Activated CD4-positive, alpha-beta T cell treated with anti-CD3 and anti-CD28 coated beads, Interleukin-10, Interleukin-2, amounts not matched to agents 100 ng/mL and 50 ng/mL, durations not matched to agents 16 hours and 8 hours (primary cell): ENCODE measurements at places on chromosomes 6 and 20.

DNA sequence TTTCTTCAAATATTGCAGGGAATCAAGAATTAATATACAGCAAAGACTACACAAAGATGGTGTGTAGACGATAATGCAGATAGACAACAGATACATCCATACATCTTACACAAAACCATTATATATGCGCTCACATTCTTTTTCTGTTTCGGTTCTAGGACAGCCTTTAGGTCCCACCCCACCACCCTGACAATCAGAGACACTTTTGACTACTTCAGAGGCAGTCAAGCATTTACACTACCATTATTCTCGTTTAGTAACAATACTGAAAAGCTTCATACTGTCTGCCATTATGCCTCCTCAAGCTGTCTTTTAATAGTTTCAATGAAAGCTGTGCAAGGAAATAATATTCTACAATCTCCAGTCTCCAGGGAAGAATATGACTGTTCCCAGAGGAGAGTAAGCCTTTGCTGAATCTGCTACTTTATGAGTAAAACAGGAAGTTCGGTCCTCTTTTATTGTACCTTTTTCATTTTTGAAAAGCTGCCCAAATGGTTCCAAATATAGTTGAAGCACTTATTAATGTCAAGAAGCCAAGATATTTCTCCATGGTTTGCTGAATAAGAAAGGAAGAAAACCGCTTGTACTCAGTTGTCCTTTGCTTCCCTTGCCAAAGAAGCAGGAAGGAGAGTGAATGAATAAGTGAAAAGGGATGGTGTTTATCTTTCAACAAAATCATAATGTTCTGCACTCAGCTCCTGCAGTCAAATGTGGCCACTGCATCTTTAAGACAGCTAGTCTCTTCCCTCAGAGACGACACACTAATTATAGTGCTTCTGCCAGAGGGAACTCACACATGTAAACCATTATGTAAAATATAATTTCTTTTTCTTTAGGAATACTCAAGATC is 468.3 kb downstream of the CDC5L start:
- DNase-seq: no peak

- DNase-seq: peak; percentile 45
Observed at GRCh38 chr20:5448449-5449118, 131.8 kb upstream of the PROKR2 start.

GRCh38 chr20:44089987-44090674 is 96.9 kb downstream of the JPH2 start:
- DNase-seq: peak; percentile 38

DNA sequence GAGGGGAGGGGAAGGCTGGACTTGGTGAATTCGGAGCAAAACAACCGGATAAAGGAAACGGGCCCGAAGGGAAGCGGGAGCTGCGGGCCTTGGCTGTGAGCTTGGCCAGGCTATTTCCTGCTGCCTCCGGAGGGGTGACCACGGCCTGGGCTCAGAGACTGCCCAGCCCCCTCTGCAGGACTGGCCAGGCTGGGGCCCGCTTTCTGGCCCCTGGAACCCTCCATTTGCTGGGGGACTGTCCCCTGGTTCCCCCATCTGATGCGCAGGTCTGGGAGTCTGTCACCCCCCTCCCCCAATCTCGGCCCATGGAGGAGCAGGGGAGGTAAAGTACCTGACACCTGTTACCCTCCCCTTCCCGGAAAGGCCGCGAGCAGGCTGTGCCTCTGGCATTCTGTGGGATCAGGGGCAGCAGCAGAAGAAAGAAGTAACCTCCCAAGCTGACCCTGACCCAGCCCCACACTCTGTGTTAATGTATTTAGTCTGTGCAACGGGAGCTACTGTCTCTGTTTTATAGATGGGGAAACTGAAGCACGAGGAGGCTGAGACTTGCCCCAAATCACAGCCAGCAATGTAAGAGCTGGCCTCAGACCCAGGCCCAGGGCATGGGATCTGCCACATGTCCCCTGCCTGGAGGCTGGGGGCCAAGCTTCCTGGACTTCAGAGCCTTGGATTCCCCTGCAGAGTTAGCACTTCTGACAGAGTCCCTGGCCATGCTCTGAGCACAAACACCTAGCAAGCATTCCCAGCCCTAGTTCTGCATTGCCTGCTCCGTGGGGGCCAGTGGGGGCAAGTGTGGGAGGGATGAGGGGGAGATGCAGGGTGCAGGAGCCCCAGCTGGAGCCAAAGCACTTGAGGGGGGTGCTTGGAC is 3.5 kb downstream of the C20orf204 start:
- no peak for DNase-seq

- no peak for DNase-seq
Observed at GRCh38 chr6:117557951-117558350, 44.4 kb downstream of the GOPC start.

DNA sequence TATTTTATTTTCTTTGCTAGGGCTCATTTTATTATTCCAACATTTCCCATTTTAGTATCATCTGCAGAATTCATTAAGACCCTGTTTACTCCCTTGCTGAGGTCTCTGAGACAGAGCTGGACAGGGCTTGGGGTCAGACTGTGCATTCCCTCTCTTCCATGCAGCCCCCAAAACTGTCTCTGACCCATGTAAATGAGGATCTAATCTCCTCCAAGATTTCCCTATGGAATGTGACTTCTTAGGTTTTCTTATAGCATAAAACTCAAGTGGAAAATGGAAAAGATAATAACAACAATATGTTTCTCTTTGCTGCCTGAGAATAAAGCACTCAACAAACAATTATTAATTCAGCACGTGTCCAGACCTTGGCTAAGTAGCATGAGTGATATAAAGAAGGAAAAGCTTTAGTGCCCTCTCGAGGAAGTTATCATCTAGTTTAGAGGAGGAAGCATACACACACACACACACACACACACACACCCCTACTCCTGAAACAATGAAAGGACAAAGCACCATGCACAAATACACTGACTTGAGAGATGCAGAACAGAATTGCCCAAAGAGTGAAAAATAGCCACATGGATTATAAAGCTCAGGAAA is 815.5 kb downstream of the BCKDHB start:
- DNase-seq: no peak
